ENCODE measurements at places on chromosomes 3 and 15.

DNA sequence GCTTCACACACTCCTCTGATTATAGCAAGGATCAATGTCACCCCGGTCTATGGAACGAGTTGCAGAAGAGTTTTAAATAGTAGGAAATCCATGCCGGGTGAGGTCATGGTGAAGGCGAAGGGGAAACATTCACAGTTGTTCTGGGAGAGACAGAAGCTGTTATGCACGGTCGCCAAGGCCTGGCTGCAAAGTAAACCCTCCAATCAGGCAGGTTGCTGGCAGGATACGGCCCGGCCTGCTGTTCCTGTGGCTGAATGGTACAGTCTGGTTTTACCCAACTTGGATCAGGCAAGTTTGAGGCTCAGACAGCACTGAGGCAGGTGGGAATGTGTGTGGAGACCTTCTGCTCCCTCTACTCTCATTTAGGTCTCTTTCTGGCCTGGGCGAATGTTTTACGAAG is 45.3 kb upstream of the ATP2B2 start:
- no peak for DNase-seq

DNA sequence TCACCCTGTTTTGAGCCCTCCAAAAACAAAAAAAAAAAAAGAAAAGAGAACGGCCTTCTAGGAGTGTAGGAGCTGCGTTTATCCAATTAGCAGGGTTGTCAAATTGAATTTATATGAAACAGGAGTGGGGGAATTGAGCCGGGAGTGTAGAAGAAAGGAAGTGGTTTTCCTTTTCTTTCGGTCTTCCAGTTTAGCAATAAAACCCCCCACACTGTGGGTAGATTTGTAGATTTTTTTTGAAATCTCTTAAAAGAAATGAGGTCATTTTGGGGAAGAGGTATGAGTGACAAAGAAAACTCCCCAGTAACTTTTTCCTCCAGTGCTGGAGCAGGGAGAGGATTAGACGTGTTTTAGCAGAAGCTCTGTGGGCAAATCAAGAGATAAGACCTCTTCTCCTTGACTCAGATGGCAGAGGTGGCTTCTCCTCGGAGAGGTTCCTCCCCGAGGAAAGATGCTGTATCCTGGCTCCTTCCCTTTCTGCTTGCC is 30.8 kb downstream of the BOC start:
- no peak for DNase-seq

DNA sequence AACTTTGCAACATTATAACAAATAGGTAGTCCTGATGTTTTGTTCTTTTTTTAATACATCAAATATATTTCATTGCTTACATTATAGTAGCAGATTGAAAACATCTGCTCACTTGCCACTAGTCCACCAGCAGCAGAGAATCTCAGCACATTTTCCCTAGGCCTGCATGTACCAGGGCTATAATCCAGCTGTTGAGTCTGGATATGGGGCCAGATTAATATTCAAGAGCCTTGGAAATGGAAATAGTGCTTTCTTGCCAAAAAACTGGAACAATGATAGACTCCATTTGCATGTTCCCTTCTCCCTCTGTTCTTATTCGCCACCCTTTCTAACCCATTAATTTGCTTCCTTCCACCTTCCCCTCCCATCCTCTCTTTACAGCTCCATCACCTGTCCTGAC is 288.0 kb downstream of the EPHA3 start:
- no peak for DNase-seq

- DNase-seq = no peak
Measured at GRCh38 chr3:128996200-128996599, 2.3 kb upstream of the CFAP92 start.

DNA sequence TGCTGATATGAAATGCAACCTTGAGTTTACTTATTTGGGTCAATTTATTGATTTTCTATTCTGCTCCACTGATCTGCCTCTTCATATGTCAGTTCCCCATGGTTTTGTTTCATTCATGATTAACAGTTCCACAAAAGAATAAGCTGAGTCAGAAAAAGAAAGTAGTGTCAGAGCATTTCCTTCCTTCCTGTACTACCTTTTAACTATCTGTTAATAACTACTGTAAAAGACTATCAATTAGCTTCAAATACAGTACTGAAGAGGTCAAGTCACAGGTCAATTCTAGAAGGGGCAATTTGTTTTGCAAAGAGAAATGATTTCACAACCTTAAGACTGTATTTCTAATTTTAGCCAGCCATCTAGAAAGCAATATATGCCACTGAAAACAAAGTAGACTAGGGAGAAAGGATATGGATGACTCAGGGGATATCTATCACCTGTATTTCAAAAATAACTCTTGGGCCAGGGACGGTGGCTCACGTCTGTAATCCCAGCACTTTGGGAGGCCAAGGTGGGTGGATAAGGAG is 129.5 kb downstream of the TFDP2 start:
- peak; percentile 57 for DNase-seq

- DNase-seq = no peak
Measured at GRCh38 chr3:158108445-158108985, 1.4 kb upstream of the RSRC1 start.

GRCh38 chr3:159831466-159831865 is 157.2 kb upstream of the IL12A start:
- DNase-seq = no peak
